Stimulated activated CD8-positive, alpha-beta memory T cell treated with anti-CD3 and anti-CD28 coated beads, Interleukin-4, amount 100 ng/mL, for 4 hours (primary cell): ENCODE measurements at places on chromosomes 5 and 9.

DNA sequence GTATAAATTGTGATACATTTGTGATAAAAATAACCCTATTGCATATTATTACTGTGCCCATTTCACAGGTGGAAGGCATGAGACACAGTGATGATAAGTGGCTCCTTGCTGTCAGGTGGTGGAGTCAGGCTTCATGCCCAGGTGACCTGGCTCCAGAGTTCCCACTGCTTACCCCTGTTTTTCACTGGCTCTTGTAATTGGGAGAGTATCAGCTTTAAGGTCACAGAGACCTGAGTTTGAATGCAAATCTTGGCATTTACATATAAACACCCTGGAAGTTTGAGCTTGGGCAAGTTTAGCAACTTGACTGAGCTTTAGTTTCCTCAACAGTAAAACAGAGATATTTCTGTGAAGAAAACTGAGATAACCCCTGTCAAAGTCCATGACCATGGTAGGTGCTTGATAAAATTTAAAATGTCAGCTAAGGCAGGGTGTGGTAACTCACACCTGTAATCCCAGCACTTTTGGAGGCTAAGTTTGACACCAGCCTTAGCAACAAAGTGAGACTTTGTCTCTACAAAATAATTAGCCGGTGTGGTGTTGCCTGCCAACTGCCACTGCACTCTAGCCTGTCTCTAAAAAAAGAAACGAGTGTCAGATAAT is 29.2 kb downstream of the MAT2B start:
- no peak for DNase-seq

DNA sequence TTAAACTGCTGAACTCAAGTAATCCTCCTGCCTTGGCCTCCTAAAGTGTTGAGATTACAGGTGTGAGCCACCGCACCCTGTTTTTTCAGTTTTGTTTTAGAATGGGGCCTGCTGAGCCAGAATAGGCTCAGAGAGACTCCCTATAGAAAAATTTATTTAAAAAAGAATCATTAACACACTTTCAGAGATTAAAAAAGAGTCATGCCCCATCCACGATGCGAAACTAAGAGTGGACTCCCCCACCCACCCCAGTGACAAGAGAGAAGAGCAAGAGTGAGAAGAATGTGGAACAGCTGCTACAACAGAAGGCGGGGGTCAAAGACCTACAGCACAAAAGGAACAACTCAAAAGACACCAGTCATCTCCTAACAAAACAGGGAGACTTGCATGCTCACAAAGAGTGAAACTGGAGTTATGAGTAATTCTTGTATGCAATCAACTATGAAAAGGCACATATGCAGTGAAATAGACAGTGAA is 47.2 kb downstream of the GLDC start:
- DNase-seq = no peak

GRCh38 chr5:96322217-96322616 is 110.8 kb downstream of the PCSK1 start:
- DNase-seq = no peak

DNA sequence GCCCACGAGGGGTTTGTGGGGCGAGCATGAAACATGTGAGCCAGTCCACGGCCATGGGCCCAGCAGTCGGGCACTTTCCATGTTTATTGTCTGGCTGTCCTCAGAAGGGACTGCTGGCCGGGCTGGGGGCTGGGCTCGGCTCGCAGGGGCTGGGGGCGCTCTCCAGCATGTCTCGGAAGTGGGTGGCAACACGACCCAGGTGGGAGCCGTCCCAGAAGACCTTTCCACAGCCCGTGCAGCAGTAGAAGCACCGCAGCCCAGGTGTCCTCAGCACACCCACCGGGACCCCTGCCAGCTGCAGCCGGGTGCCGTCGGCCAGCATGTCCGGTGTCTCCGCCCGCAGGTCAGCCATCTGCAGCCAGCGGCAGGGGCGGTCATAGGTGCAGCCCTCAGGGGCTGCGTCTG is 4.8 kb upstream of the NRARP start:
- DNase-seq = no peak

GRCh38 chr5:143373076-143373475 is 30.4 kb downstream of the NR3C1 start:
- no peak for DNase-seq

GRCh38 chr5:126808521-126808988 is 31.6 kb downstream of the LMNB1 start:
- DNase-seq = no peak

- no peak for DNase-seq
Measured at GRCh38 chr9:80797831-80798688, 891.3 kb downstream of the TLE1 start.

GRCh38 chr9:100186356-100186755 is 87.3 kb downstream of the INVS start:
- no peak for DNase-seq

- no peak for DNase-seq
Measured at GRCh38 chr5:5104550-5104949, 35.6 kb upstream of the ADAMTS16 start.

DNA sequence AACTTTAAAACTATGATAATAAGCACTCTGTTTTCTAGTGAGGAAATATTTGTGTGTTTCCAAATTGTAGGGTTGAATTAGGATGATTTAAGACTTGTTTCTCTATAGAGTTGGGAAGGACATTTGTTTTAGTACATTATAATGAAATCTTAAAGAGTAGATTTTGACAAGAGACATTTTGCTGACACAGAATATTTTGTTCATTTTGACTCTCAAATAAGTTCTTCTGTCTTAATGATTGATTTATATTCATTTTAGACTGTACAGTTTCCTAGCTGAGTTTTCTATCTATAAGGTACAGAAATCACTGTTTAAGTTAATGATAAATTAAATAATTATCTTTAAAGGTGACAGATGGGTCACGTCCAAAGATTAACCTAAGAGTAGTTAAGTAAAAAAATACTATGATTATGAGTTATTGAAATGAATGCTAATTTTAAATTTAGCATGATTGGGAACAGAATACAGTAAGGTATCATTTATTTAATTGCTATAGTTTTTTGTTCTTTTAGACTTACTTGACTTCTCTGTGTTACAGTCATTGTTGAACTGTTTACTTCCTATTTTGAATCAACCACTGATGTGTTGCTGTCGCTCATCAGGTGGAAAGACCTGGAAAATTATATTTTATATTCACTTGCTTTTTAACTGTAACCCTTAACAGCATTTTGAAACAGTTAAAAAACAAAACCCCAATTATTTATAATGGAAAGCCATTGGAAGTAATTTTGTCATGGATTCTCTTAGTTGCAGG is 19.5 kb downstream of the PBX3 start:
- DNase-seq = no peak

DNA sequence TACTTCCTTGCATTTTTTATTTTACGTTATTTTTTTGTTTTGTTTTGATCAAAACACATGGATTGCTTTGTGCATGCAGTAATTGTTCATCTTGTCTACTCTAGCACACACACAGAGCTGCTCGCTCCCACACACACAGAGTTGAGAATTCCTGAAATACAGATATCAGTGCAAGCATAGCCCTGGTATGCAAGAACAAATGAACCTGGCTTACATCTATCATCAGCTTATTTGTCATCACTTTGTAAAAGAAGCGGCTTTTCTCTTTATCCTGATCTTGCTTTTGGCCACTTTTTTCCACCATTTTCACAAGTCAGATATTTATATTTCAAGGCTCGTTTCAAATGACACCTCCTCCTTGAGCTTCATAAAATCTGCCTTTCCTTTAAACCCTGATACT is 1435.7 kb downstream of the MAT2B start:
- no peak for DNase-seq

DNA sequence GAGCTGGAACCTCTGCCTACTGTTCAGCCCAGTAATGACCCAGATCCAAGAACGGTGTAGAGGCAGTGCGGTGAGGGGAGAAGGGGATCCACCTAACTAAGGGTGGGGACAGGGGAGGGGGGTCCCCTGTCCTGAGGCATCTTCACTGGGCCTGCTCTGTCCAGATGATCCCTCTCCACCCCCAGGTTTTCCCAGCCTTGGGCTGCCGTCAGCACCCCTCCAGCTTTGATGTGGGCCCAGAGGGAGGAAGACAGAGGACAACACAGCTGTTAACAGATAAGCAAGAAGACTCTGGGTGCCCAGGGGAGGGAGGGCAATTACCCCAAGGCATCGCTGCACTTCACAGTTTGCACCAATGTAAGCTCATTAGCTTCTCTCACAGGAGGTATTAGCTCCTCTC is 19.3 kb downstream of the BICD2 start:
- no peak for DNase-seq

GRCh38 chr5:31364881-31365636 is 166.8 kb downstream of the DROSHA start:
- no peak for DNase-seq

GRCh38 chr5:115260248-115260647 is 2.4 kb downstream of the PGGT1B start:
- DNase-seq = no peak

DNA sequence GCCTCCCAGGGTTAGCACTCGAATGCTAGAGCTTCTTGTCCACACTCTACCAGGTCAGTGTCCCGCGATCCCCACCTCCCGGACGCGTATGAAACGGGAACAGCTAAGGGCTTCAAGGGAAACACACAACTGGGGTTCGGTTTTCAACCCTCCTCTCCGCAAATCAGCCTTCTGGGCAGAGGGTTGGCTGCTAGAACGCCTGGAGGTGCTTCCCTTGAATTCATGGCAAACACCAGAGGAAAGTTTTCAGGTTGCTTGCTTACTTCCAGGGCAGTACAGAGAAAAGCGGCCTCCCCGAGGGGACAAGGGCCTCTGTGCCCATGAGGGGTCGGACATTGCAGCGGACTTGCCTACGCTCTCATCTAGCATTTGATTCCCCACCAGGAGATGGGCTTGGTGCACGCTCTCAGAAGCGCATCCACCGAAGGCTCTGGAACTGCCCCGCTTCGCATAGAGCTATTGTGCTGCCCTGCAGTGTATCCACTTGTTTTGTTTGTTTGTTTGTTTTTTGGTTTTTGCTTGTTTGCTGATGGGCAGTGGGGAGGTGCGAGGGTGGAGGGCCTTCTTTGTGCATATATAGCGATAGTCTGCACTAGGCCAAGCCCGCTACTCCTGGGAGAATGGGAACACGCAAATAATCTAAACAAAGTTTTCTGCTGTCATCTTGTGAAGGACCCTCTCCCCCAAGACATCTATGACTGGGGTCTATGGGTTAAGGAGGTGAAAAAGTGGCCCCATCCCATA is 1.3 kb upstream of the DMRT3 start:
- no peak for DNase-seq

GRCh38 chr5:2147504-2148311 is 265.0 kb upstream of the IRX4 start:
- no peak for DNase-seq

GRCh38 chr5:159010661-159011442 is 88.9 kb downstream of the EBF1 start:
- DNase-seq = no peak

GRCh38 chr5:128826275-128826674 is 139.0 kb upstream of the SLC27A6 start:
- no peak for DNase-seq

DNA sequence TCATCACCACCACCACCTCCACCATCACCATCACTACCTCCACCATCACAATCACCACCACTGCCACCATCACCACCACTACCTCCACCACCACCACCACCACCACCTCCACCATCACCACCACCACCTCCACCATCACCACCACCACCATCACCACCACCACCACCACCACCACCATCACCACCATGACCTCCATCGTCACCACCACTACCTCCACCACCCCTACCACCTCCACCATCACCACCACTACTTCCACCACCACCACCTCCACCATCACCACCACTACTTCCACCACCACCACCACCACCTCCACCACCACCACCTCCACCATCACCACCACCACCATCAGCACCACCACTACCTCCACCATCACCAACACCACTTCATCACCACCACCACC is 23.5 kb upstream of the ADCY2 start:
- no peak for DNase-seq

DNA sequence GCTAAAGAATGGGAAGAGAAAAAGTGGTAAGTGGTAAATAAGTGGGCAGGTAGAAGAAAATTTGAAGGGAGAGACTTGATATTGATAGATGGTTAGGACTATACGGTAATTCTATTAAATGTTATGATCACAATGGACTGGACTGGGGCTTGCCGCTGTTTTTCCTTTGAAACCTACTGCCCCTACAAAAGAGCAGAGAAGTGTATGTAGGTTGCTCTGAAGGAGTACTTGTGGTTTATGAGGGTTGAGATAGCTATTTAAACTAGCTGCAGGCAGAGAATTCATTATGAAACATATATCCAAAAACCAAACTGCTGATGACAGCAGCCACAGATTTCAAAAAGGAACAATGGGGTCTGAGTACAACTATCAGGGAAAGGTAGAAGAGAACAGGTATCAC is 16.8 kb upstream of the HK3 start:
- DNase-seq = no peak

DNA sequence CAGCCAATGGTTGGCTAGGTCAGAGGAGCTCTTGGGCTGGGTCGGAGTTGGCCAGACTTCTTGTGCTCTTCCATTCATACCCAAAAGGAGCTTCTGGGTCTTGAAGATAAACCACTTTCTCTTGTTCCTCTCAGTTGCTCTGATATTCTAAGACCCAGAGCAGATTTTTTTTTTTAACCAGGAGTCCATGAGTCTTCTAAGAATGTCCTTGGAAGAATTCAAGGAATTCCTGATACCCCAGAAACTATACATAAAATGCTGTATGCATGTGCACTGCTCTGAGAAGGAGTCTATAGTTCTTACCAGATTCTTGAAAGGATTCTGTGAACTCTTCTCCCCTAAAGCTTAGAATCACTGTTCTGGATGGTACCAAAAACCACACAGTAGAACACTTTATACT is 9.9 kb upstream of the PALM2AKAP2 start:
- DNase-seq = no peak
